Upper lobe of left lung (tissue), 6 donors: ENCODE measurements at places on chromosomes 1 and 21. TPM values are rescaled to one million over a fixed set of nuclear protein-coding genes. Genes with fewer than 3 reads are reported as not detected.

DNA sequence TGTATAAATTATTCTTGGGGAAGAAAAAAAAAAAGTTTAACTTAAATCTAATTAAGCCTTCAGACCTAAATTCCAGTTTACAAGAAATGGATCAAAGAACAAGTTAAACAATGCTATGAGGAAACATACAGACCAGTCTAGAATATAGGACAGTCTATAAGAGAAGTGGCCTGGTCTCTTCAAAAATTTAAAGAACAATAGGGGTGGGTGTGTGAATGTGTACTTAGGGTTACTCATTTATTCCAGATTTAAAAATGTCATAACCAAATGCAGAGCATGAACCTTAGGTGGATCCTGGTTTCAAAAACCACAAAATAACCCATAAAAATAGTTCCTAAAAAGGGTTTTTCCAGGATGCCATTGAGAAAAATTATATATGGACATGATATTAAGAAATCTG, 21.8 kb upstream of the SYNJ1 start:
- H3K4me1 ChIP-seq, result no peaks in the 10 kb centered on the region
- no peak overlapping the region for H3K4me3 ChIP-seq
- H3K27ac ChIP-seq, result no peak overlapping the region
- no peaks in the 10 kb centered on the region for H3K27me3 ChIP-seq
- no peak for DNase-seq

DNA sequence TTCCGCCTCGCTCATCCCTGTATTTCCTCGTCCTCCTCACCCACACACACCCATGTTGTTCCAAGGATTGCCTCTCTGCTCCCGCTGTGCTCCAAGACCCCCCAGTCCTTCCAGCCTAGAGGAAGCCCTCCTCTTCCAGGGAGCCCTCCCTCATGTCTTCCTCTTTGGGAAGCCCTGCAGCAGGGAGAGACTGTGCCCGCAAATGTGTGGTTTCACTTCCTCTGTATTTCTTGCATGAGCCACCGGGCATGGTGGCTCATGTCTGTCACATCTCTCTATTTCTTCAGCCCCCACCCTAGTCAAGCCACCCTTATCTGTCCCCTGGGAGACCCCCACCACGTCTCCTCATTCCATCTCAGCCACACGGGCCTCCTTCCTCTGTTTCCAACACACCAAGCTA, 57.5 kb upstream of the PAX7 start:
- no peak overlapping the region for H3K27ac ChIP-seq
- no peaks in the 10 kb centered on the region for H3K4me1 ChIP-seq
- DNase-seq, result no peak
- no peak overlapping the region for H3K4me3 ChIP-seq
- H3K36me3 ChIP-seq, result no peaks in the 10 kb centered on the region

ARID4B gene
- 76.8 TPM for total RNA-seq

DNA sequence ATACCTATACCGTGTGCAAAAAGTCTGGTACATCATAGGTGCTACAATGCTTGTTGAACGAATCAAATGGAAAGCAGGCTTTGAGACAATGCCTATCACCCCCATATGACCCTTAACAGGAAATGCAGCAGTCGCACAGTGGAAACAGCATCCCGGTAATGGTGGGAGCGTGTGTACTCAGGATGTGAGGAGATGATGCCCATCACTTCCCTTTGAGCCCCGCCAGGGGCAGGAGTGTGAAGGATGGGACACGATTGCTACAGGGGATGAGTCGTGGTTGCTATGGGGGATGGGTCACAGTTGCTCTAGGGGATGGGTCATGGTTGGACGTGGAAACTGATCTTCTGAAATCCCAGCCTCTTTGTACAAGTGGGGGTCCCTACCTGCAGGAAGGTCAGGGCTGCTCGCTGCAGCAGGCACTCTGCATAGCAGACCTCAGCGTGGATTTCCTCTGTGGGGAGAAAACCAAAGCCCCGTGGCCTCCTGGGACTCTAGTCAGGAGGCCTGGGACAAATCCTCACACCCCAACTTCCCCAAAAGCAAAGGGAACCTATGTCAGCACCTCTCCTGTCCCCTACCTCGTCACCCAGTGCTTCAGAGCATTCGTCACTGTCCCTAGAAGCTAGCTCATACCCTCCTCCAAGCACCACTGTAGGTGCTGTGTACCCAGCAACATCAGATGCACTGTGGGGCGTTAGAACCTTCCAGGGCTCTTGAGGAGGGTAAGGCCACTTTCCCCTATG, 19.3 kb downstream of the TTC39A start:
- H3K4me1 ChIP-seq, result peaks cover 37% of the 10 kb centered on the region
- H3K36me3 ChIP-seq, result no peaks in the 10 kb centered on the region
- no peak overlapping the region for H3K4me3 ChIP-seq
- no peaks in the 10 kb centered on the region for H3K27me3 ChIP-seq
- no peak overlapping the region for H3K27ac ChIP-seq

DNA sequence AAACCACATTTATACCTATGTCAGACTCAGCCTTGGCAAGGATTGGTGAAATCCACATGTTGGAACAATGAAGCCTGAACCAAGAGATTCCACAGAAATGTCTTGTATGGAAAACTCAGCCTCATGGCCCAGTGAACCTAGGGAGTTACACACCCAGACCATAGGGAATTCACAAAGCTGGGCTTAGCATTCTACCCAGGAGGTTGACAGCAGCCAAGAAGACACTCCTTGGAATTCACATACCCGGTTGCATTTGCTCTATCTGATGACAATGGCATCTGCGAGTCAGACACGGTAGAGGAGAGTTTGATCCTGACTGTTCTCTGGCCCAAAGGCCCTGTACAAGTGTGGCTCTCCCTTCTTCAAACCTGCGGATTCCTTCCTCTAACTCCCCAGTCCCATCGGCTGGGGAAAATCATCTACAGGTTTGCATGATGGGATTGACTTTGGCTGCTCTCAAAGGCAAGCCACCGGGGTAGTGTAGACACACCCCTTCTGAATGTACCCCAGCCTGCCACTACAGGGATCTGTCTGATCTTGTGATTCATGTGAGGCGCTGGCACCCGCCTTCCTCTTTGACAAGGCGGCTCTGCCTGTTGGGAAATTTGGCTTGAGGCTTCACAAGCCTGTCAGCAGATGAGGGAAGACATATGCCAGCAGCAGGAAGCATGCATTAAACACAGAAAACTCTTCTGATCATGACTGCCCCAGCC, 297.3 kb upstream of the KAZN start:
- H3K36me3 ChIP-seq, result no peaks in the 10 kb centered on the region
- no peak overlapping the region for H3K27ac ChIP-seq
- H3K27me3 ChIP-seq, result no peaks in the 10 kb centered on the region
- no peaks in the 10 kb centered on the region for H3K4me1 ChIP-seq
- no peak overlapping the region for H3K4me3 ChIP-seq
- peak; percentile 31 for DNase-seq

IL10 gene
- total RNA-seq, result 0.98 TPM

TARBP1 gene
- 25.1 TPM for total RNA-seq

DNA sequence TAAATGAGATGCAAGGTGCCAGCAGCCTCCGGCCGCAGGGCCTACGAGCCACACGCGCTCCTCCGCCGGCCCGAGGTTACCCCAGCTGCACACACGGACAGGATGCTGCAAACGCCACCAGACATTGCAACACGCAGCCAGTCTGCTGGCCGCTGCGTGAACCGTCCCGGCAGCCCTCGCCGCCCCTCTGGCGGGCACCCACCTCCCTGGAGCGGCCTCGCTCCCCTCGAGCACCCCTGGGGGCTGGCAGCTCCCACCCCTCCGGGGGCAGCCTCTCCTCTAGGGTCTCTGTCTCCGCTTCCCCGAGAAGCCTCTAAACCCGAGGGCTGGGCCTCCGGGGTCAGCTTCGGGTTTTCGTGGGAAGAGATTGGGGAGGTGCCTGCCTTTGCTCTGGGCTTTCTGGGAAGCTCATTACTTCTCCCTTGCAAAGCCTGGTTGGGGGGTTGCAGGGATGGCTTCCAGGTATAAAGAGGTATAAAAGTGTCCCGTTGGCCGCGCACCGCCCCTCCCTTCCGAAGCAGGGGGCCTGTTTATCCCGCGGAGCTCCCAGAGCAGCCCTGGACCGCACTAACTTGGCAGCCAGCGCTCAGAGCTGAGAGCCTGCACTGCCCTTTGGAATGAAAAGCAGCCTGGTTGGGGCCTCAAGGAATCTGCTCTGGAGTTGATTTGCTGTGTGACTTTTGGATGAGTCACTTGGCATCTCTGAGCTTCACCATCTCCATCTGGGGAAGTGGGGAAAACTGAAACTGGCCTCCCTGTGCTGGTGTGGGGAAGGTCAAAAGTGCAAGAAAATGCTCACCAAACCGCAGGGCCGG, 21.8 kb downstream of the DHRS3 start:
- H3K36me3 ChIP-seq, result peaks cover 3% of the 10 kb centered on the region
- peak overlapping the region; percentile 30 for H3K4me3 ChIP-seq
- peak overlapping the region; percentile 81 for H3K27ac ChIP-seq
- H3K27me3 ChIP-seq, result no peaks in the 10 kb centered on the region
- H3K4me1 ChIP-seq, result peaks cover 77% of the 10 kb centered on the region

OR2T2 gene
- not detected for total RNA-seq

NBPF10 gene
- 0.67 TPM for total RNA-seq

GRCh38 chr21:36463204-36463603, 16.7 kb downstream of the CLDN14 start:
- H3K27me3 ChIP-seq, result no peaks in the 10 kb centered on the region
- H3K27ac ChIP-seq, result no peak overlapping the region
- no peaks in the 10 kb centered on the region for H3K36me3 ChIP-seq
- no peak for DNase-seq

- H3K4me3 ChIP-seq, result no peak overlapping the region
- H3K36me3 ChIP-seq, result peaks cover 37% of the 10 kb centered on the region
- no peak for DNase-seq
- H3K27ac ChIP-seq, result no peak overlapping the region
- H3K27me3 ChIP-seq, result no peaks in the 10 kb centered on the region
- peaks cover 6% of the 10 kb centered on the region for H3K4me1 ChIP-seq
Observed at GRCh38 chr1:26794391-26794790, 6.6 kb downstream of the PIGV start.
